ENCODE measurements at places on chromosomes 4 and X. TPM values are rescaled to one million over a fixed set of nuclear protein-coding genes. Genes with fewer than 3 reads are reported as not detected.

- DNase-seq = no peak
Observed at GRCh38 chr4:93779228-93779627, 49.3 kb upstream of the ATOH1 start.

- DNase-seq = peak; percentile 84
Observed at GRCh38 chrX:65034668-65035445, 58.6 kb upstream of the ZC4H2 start.

GRCh38 chrX:13090339-13091110 lies 46.1 kb upstream of the FAM9C start:
- DNase-seq = no peak

DNA sequence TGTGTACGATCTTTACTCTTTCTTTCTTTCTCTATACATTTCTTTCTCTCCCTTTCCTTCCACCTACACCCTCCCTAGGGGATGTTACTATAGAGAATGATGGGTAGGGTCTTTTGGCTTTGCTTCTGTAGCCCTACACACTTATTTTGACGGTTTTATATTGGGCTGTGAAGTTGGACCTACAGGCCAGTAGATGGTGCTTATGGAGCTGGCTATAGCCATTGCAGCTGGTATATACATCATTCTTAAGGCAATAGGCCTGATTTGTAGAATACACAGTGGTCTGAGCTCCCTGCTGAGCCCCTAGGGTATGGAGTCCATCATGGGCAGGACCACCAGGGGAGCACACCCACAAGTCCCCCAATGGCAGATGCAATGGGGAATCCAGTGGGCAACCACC lies 1869.7 kb downstream of the STIM2 start:
- DNase-seq = no peak

DNA sequence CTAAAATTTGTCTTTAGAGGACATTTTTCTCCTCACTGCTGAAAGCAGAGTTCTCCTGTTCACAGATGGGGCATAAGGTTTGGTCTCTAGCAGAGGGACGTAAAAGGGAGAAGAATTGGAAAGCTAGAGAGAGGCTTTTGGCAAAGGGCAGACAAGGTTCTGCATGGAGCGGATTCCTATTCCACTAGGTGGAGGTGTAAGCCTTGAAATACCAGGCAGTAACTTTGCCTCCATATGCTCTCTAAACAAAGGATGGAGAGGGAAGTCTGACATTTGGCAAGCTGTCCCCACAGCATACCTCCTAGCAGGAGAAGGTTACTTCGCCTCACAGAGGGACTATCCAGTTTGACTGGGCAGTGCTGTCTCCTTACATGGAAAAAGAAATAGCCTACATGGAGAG lies 174.7 kb downstream of the DACH2 start:
- no peak for DNase-seq

DNA sequence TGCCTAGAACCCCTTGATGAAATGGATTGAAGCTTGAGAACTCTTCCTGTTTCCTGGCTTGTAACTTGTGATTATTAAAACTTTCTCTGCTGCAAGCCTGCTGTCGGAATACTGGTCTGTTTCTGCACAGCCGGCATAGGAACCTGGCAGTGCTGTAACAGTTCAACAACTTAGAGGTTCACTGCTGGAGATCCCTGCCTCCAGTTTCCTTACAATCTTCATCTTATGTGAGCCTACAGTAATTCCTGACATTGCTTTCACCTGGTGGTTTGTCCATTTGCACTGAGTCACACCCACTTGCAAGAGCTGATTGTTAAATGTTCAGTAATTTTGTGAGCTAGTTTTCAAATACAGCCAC lies 1.3 kb upstream of the SEPSECS start:
- no peak for DNase-seq

GRCh38 chr4:156999175-156999517 lies 27.5 kb upstream of the PDGFC start:
- DNase-seq = no peak

GRCh38 chr4:48343551-48343950 lies 2.2 kb downstream of the SLAIN2 start:
- no peak for DNase-seq

GRCh38 chrX:30364229-30364628 lies 55.0 kb upstream of the NR0B1 start:
- no peak for DNase-seq

- no peak for DNase-seq
Observed at GRCh38 chr4:20159516-20159915, 92.2 kb upstream of the SLIT2 start.

GRCh38 chr4:13403326-13403725 lies 80.8 kb downstream of the RAB28 start:
- DNase-seq = no peak

DNA sequence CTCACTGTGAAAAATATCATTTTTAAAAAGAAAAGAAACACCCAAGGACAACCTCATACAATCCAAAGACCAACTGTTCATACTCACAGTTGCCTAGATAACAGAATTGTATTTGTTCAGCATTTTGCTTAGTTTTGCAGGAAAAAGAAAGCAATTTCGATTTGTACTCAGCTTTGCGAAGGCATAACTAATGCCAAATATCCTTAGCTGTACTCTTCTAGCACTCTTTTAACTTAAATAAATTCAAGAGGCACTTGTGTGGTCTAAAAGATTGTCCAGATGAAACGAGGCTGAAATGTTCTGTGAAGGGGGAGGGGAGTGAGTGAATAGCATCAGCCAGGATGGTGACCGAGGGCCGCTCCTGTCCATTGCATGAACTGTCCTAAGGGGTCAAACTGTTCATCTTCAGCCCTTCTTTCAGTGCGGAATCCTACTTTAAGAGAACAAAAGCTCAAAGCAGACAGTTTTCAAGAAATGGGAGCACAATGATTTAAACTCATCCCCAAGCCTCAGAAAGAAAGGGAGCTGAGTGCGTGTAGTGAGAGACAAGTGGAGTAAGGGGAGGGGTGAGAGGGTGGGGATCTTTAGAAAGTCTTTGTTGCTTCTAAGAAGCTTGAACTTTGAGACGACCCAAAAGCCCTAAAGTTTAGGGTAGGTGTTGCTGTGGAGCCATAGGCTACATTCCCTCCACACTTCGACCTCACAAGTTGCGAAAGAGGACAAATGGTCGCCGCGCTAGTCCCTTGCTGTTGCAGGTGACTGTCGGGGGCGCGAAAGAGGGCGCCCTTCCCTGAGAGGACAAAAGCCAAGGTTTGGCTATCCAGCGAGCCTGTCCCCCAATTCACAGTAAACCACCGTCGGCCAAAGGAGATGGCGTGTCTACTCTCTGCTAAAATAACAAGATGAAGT lies 4.0 kb upstream of the NEUROG2 start:
- DNase-seq = no peak

- no peak for DNase-seq
Observed at GRCh38 chrX:38891641-38892413, 90.6 kb downstream of the MID1IP1 start.

GRCh38 chr4:14225688-14226207 lies 598.2 kb upstream of the BOD1L1 start:
- DNase-seq = no peak

DNA sequence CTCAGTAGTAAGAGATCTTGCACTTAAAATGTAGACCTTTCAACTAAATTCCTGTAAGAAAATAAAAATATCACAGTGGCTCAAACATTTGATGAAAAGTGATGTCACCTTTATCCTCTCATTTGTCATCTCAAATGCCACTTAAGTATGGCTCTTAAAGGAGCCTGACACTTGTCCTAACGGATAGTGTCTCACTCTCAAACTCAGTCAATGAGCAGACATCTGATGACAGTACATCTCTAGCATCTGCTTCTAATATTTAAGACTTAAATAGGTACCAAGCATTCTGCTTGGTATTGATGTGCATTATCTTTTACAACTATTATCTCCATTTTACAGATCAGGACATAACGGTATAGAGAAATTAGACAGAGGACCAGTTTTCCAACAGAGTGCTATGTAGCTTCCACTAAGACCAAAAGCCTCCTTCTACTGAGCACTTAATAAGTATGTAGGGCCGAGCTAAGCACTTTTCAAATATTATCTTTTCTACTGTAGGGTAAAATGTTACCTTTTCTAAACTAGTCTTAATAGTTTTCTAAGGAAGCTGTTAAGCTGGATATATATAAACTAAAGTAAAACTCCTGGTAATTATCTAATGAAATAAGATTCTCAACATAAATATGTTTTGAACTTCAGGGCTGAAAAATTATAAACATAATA lies 110.2 kb downstream of the PDE5A start:
- no peak for DNase-seq

DNA sequence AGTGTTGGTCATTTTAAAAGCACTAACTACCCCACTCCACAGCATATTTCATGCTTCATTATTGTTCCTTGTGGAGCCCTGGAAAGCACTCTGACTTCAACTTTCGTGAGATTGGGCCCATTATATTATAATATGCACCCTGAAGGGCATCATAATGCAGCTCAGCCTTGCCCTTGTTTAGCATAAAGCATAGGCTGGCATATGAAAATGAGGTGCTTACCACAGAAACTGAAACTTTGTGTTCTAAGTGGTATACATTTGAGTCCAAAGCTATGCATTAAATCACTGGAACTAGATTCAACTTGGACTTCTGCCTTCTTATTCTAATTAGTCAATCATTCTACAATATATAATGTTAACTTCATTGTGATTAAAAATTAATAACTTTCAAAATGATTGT lies 1027.9 kb downstream of the STIM2 start:
- DNase-seq = no peak

- no peak for DNase-seq
Observed at GRCh38 chrX:14630733-14631132, 101.4 kb downstream of the GLRA2 start.

- DNase-seq = no peak
Observed at GRCh38 chrX:13440176-13440575, 120.3 kb upstream of the ATXN3L start.

DNA sequence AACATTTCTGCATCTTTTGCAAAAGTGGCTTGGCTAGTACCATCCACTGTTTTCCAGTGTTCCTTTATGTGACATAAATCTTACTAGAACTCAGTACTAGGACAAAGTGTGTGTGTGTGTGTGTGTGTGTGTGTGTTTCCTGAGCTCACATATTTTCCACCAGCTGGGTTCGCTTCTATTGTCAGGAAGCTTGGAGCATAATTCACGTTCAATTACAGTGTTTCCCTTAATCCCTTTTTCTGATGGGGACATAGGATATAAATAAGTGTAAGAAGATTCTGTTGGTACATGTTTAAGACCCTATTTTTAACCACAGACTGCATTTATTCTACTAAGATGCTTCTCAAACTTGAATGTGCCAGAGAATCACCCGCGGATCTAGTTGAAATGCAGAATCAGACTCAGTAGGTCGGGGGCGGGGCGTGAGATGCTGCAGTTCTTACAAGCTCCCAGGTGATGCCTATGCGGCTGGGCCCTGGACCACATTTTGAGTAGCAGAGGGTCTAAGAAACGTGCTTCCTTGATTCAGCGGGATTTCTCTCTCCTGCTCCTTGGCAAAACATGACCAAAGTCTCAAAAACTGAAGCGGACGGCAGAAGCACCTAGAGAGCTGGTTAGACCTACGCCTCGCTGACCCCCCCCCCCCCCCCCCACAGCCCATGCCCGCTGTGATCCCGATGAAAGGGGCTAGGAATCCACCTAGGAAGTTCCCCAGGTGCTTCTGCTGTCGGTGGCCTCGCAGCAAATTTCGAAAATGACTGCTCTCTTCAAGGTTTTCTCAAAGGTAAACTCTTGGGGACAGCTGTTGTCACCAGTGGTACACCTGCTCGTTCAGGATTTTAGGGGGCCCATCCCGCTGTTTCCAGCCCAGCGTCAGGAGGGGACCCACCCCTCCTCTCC lies 797 bp downstream of the CD99L2 start:
- peak; percentile 19 for DNase-seq

- DNase-seq = no peak
Observed at GRCh38 chr4:181345931-181346330, 897.3 kb upstream of the TENM3 start.

DNA sequence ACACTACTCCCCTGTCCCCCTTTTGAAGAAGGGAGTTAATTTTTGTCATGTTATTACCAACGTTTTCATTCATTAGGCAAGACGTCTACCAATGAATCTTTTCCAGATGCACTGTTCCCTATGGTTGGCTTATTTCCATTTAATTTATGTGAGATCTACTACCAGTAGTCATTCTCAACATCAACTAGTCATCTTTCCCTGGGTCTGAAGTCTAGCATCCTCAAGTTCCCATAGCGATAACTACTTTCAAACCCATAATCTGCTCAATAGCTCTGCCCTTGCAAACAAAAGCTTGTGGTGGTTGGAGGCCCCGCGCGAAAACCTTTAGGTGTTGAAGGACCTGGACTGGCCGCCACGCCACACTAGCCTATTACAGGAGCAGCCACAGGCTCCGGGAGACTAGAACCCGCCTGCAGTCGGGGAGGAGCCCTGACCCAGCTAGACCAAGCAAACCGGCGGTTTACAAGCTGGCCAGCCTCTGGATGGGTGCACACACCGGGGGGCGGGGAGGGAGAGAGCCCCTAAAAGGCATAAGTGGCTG lies 746 bp downstream of the PPAT start:
- no peak for DNase-seq

DNA sequence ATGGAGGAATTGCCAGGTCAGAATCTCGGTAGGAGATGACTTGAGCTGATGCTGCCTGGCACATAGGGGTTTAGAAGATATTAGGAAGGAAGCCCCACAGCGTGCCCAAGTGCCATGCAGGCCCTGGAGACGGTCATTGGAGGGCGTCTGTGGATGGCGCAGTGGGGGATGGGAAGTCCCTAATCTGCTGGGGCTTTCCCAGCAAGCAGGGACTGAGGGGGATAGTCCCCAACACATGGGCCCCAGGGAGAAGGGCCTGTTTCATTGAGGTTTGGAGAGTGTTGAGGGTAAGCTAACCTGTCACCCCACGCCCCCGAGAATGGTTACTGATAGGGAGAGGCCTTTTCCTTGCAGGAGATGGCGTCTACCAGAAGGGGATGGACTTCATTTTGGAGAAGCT lies 7.8 kb downstream of the TAFAZZIN start:
- no peak for DNase-seq

DNA sequence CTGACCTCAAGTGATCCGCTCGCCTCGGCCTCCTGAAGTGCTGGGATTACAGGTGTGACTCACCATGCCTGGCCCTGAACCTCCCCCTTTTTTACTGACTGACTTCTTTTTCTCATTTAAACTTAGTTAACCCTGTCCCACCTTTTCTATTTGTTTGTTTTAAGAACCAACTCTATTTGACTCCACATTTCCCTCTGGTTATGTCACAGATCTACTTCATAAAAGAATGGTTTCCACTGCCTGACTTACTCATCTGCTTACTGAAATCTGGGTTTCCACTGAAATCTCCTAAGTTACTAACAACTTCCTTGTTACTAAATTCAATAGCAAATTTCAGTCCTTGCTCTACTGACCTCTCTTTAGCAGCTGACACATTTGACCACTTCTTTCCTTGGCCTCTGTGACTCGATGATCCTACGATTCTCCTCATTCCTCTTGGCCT lies 28.0 kb upstream of the NSUN7 start:
- DNase-seq = no peak

- DNase-seq = no peak
Observed at GRCh38 chr4:150972592-150972991, 42.5 kb downstream of the LRBA start.

Gene CLIC2
- 13.2 TPM for polyA plus RNA-seq

Gene AFM
- not detected for polyA plus RNA-seq

Gene HPGD
- polyA plus RNA-seq = 6.9 TPM

Gene AMBN
- polyA plus RNA-seq = not detected

Gene HSFX3
- not detected for polyA plus RNA-seq

Gene ITIH6
- 0.05 TPM for polyA plus RNA-seq

Gene BLTP1
- polyA plus RNA-seq = 44.1 TPM

Gene GRSF1
- 40.2 TPM for polyA plus RNA-seq

Gene RWDD4
- 30.5 TPM for polyA plus RNA-seq

Gene CXCL10
- 5.3 TPM for polyA plus RNA-seq

All from ovary (tissue), 10 donors.